ENCODE measurements at places on chromosomes 3 and 15. TPM values are rescaled to one million over a fixed set of nuclear protein-coding genes. Genes with fewer than 3 reads are reported as not detected.
A peak's percentile ranks its signal among the peaks of the same experiment; 100 is the strongest.

ECE2 gene
- polyA plus RNA-seq, result not detected

NEO1 gene
- polyA plus RNA-seq, result 0.48 TPM

TMEM87A gene
- polyA plus RNA-seq, result 51.0 TPM

CELF6 gene
- polyA plus RNA-seq, result not detected

SPTBN5 gene
- polyA plus RNA-seq, result not detected

RTP3 gene
- polyA plus RNA-seq, result not detected

MCCC1 gene
- polyA plus RNA-seq, result 34.3 TPM

C2CD4A gene
- not detected for polyA plus RNA-seq

- H3K4me1 ChIP-seq, result peaks cover 7% of the 10 kb centered on the region
- H3K27ac ChIP-seq, result no peak overlapping the region
- no peaks in the 10 kb centered on the region for H3K27me3 ChIP-seq
- H3K4me3 ChIP-seq, result no peak overlapping the region
Observed at GRCh38 chr3:11539218-11539617, 104.5 kb downstream of the VGLL4 start.

GRCh38 chr3:105518203-105518602, 151.5 kb downstream of the ALCAM start:
- H3K27ac ChIP-seq, result no peak overlapping the region
- no peaks in the 10 kb centered on the region for H3K27me3 ChIP-seq
- no peaks in the 10 kb centered on the region for H3K36me3 ChIP-seq
- no peak for DNase-seq
- no peak overlapping the region for H3K4me3 ChIP-seq

DNA sequence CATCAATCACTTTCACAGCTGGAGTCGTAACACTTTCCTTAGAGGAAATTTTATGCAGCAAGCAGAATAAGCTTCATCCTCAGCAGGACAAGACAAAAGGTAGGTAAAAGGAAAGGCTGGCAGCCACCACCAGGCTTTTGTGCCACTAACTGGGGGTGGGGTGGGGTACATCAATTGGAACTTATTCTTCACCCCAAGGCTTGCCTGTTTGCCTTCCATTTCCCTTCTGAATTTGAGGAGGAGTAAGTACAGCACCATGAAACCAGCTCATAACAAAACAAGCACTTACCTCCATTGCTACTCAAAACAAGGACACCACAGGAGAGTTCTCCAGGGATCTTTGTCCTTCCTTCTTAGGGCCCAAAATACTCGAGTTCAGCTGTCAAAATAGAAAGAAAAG, 296.8 kb downstream of the ARRDC4 start:
- no peak for DNase-seq
- no peaks in the 10 kb centered on the region for H3K4me1 ChIP-seq
- peaks cover 5% of the 10 kb centered on the region for H3K27me3 ChIP-seq

DNA sequence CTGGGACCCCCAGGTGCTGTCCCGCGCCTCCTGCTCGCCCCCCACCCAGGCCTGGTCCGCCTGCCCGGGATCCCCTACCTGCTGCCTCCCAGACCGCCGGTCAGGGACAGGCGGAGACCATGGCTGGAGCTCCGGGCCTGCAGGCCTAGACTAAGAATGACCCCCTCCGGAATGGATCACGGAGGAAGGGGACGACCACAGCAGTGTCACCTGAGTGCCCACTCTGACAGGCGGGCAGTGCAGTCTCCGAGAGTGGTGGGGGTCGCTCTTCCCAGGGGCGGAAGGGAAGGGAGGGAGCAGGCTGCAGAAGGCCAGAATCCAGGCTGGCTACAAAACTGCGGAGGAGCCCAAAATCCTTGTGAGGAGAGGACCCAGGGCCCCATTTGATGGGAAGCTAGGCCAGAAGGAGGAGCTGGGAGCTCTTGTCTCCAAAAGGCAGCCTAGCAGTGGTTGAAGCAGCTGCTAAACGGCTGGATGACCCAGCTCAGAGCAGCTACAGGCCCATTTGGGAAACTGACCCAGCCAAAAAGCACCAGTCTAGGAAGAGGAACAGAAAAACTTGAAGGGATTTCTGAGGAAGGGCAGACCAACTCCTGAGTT, 908 bp upstream of the RAB43 start:
- H3K36me3 ChIP-seq, result peaks cover 3% of the 10 kb centered on the region
- H3K4me3 ChIP-seq, result peak overlapping the region; percentile 85
- peak overlapping the region; percentile 92 for H3K27ac ChIP-seq

DNA sequence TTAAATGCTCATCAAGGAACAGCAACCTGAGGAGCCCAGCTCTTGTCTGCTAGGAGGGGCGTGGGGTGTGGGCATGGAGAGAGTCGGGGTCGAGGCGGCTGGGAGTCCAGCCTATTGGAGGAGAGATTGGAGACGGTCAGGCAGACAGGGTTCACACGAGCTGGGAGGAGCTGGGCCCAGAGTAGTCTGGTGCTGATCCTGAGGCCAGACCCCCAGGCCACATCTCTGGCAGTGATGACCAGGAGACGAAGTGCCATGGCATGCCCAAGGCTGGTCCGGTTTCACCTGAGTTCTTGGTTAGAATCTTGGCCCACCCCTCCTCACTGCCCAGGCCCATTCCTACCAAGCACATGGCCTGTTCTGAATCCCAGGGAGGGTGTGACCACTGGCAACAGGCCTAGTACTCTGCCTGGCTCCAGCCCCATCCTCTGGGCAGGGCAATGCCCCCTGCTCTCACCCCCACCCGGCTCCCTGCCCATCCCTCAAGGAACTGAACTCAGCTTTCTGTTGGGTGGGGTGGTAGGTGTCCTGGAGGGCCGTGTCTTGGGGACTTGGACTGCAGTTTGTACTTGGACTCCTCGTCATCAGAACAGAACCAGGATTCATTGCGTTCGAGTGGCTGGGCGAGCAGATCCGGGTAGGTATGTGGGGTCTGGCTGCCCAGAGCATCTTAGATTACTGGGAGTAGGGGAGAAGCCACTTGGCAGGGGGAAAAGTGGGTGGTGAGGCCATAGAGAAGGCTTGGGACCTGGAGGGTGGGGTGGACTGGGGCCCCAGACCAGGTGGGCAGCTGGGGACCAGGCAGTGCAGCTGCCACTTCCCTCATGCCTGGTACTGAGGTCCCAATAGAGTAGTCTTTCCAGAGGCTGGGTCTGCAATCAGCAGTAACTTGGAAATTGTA, 20.8 kb downstream of the SLC28A1 start:
- H3K36me3 ChIP-seq, result no peaks in the 10 kb centered on the region
- H3K4me1 ChIP-seq, result no peaks in the 10 kb centered on the region
- DNase-seq, result no peak
- no peaks in the 10 kb centered on the region for H3K27me3 ChIP-seq
- no peak overlapping the region for H3K27ac ChIP-seq

DNA sequence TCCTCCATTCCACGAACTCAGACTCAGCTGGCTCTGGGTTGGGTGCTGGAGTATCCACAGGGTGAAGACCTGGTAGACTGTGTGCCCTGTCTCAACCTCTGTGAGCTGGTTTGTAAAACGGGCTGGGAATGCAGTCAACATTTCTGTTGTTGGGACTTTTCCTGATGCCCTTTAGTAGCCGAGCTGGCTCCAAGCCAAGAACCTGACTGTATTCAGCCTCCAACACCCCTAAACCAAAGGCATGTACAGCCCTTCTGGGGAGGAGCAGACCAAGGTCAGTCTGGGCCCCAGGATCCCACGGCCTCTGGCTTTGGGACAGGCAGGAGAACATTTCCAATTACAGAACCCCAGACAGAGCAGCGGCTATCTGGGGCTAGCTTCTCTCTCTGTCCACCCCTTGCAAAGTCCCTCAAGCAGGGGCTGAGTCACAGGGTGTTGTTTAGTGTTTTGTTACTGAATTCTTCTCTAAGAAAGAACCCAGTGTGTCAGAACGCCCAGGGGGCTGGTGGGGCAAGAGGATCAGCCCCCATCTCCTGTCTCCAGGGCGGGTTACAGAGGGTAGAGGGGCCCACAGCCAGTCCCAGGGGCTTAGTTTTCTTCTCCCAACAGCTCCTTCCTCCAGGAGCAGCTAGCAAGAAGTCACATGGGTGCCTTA, 56.8 kb upstream of the SLC6A6 start:
- no peak for DNase-seq
- H3K27ac ChIP-seq, result no peak overlapping the region
- H3K36me3 ChIP-seq, result no peaks in the 10 kb centered on the region
- H3K27me3 ChIP-seq, result peaks cover 25% of the 10 kb centered on the region
- H3K4me1 ChIP-seq, result no peaks in the 10 kb centered on the region
- no peak overlapping the region for H3K4me3 ChIP-seq

DNA sequence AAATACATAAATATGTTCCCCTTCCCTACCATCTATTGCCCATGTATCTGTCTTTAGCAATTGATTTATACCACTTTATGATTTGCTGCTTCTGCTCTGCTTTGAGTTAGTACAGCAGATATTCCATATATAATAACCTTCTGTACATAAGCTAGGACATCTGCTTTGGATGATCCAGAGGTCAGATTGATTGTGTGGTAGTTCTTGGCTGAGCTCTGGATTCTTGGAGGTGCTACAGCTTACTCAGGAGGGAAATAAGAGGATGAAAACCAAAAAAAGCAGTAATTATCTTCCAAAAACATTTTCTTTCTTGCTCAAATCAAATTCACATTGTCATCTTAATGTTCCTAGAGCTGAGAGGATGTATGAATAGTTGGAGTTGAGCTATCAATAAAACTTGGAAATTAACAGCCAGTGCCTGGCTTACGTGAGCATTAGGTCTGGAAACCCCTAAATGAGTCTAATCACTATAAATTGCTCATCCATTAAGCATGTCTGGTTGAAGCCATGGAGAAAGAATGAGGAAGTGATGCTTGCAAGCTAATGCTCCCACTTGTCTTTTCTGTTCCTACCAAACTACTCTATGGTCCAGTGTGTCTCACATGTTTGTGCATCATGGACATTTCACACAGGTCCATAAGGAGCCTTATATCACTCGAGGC, 36.3 kb upstream of the TMEM42 start:
- no peaks in the 10 kb centered on the region for H3K36me3 ChIP-seq
- H3K27ac ChIP-seq, result no peak overlapping the region
- H3K4me3 ChIP-seq, result no peak overlapping the region
- H3K27me3 ChIP-seq, result no peaks in the 10 kb centered on the region

DNA sequence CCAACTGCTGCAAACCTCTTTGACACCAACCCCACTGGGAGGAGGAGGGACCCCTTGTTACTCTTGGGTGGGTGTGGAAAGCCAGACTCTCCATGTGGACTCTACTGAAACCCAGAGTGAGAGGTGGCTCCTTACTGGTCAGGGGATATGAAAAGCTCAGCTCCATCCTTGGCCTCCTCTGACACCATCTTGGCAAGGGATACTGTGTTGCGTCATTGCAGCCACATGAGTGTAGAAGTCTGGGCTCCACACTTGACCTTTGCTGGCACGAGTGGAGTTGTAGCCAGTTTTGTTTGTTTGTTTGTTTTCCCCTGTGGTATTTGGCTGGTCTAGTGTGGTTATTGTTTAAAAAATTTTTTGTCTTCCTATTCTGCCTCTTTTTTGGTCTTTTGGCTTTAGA, 289.1 kb downstream of the GAP43 start:
- DNase-seq, result no peak
- H3K27ac ChIP-seq, result no peak overlapping the region
- no peaks in the 10 kb centered on the region for H3K4me1 ChIP-seq
- peaks cover 10% of the 10 kb centered on the region for H3K27me3 ChIP-seq
- H3K4me3 ChIP-seq, result no peak overlapping the region

GRCh38 chr3:102006812-102007485, 157.6 kb downstream of the NFKBIZ start:
- peaks cover 8% of the 10 kb centered on the region for H3K36me3 ChIP-seq
- no peak for DNase-seq
- no peaks in the 10 kb centered on the region for H3K27me3 ChIP-seq
- H3K4me1 ChIP-seq, result peaks cover 4% of the 10 kb centered on the region

GRCh38 chr3:45597171-45597570, 2.6 kb downstream of the LIMD1 start:
- H3K4me3 ChIP-seq, result peak overlapping the region; percentile 83
- DNase-seq, result peak; percentile 21
- H3K36me3 ChIP-seq, result no peaks in the 10 kb centered on the region
- H3K27ac ChIP-seq, result peak overlapping the region; percentile 83
- no peaks in the 10 kb centered on the region for H3K27me3 ChIP-seq

DNA sequence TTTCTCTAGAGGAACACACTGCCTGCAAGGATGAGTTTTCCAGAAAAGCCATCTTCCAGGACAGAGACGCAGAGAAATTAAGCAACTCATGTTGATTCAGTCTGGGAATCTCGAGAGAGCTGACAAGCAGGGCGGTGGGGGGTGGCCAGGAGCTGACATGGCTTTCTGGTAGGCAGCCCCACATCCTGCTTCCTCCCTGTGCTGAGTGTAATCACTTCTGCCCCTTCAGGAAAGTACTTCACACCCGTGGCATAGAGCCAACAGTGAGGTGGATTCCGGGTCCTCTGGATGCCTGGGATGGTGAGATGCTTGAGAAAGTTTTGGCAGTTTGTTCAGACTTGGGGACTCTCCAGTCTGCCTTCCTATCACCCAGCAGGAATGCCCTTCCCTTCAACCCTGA, 221.1 kb downstream of the SLCO3A1 start:
- no peaks in the 10 kb centered on the region for H3K36me3 ChIP-seq
- H3K4me1 ChIP-seq, result no peaks in the 10 kb centered on the region
- H3K27me3 ChIP-seq, result peaks cover 18% of the 10 kb centered on the region
- no peak for DNase-seq

- no peak overlapping the region for H3K4me3 ChIP-seq
- no peak for DNase-seq
- peaks cover 10% of the 10 kb centered on the region for H3K4me1 ChIP-seq
- no peak overlapping the region for H3K27ac ChIP-seq
Observed at GRCh38 chr15:70469651-70470555, 293.5 kb downstream of the UACA start.

DNA sequence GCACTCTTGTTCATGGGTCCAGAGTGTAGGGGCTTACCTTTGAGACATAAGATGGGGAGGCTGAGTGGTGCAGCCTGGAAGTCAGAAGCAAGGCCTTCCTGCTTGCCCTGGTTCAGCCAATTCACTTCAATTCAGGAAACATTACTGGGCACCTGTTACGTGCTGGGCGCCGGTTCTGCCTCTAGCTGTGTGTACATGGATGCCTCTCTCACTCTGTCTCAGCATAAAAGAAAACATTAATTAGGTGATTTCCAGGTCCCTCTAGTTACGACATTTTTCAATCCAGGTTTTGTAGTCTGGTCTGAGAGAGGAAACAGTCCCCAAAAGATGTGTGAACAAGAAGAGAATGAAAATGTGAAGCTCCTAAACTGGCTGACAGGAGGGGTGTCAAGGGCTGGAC, 1.2 kb downstream of the RTP1 start:
- peaks cover 67% of the 10 kb centered on the region for H3K27me3 ChIP-seq
- no peak overlapping the region for H3K4me3 ChIP-seq
- no peak for DNase-seq
- no peaks in the 10 kb centered on the region for H3K36me3 ChIP-seq
- no peaks in the 10 kb centered on the region for H3K4me1 ChIP-seq

DNA sequence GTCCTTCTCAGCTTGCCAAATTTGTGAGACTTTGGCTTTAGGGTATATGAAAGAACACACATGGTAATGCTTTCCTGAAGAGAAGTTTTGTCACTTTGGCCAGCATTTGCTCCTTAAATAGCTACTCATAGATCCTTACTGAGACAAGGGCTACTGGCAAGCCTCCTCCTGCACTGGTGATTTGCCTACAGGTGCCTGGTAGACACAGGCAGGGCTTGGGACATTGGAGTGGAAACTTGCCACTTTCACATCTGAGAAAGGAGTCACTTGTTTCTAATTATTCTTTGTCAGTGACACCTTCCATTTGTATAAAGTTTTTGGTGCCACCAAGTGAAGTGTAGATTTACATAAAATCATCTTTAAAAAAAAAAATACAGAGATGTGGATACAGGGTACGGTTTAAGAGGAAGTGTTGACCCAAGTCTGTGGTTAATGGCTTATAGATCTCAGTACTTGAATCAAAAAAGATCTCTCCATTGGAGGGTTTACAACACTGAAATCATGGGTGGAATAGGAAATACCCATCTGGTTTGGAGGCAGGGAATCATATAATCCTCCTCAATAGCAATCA, 132.8 kb upstream of the GADL1 start:
- H3K4me1 ChIP-seq, result no peaks in the 10 kb centered on the region
- H3K27ac ChIP-seq, result no peak overlapping the region
- no peak for DNase-seq
- H3K4me3 ChIP-seq, result no peak overlapping the region

Data from naive B cell (primary cell).